ENCODE measurements at places on chromosomes 7 and 10.
A peak's percentile ranks its signal among the peaks of the same experiment; 100 is the strongest.

GRCh38 chr10:30576641-30577040 lies 52.9 kb downstream of the LYZL2 start:
- DNase-seq: no peak

GRCh38 chr10:30999070-30999712 lies 32.5 kb downstream of the ZNF438 start:
- peak; percentile 50 for DNase-seq

GRCh38 chr10:103767756-103768155 lies 87.6 kb downstream of the SH3PXD2A start:
- no peak for DNase-seq

DNA sequence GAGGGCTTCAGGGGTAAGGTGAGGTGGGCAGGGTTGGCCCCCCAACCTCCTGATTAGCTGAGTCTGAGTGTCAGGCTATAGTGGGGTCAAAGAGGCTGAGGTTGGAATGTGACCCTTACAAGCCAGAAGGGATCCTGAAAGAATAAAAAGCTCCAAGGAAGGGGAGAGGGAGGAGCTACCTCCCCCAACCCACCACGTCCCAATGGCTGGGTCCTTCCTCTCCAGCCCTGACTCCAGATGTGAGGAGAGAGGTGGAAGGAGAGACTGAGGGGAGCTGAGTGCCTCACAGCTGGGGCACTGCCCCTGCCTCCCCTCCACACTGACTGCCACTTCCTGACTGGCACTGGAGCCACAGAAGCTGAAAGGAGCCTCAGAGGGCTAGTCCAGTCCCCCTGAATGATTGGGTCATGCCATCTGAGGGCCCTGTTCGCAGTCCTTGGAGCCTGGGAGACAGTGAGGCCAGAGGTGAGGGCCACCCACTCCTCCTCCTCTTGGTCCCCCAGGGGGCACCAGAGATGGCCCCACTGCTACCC lies 20.6 kb downstream of the IMPDH1 start:
- no peak for DNase-seq

DNA sequence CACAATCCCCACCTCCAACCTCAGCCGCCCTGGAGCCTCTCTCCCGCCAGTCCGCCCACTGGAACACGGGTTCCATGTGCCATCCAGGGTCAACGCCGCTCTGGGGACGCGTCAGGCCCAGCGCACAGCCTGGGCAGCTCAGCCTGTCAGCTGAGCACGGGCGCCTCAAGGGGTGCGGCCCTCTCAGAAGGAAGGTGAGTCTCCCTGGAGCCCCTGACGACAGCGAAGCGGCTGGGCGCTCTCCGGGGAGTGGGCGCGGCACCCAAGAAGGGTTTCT lies 1.2 kb upstream of the SLC18A3 start:
- no peak for DNase-seq

DNA sequence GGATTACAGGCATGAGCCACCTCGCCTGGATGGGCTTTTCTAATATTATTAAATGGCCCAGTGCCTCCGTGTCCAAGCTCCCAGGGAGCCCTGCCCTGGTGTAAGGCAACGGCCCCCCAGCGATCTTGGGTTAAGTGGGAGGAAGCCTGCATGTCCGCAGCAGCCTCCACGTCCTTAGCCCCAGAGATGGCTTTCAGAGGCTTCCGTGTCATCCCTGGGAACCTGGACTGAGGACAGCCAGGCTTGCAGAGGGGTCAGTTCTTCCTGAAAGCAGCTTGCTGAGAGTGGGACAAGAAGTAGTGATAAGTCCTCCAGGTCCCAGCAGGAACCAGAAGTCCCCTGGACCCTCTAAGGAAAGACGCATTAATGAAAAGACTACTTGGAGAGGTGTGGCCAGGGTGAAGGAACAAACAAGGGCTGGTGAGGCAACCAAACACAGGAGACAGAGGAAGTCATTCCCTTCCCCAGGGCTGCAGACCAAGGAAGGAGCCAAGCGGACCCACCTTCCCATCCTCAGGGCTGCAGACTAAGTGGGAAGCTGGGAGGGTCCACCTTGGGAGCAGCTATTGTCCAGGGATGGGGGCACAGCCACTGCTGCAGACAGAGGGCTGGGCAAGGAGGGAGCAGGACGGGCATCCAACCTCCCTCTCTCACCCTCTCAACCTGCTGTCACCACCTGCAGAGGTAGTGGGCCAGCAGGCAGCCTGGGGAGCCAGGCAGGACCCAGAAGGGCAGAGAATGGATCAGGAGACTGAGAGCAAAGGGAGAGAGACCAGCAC lies 13.0 kb upstream of the INSIG1 start:
- DNase-seq: no peak

DNA sequence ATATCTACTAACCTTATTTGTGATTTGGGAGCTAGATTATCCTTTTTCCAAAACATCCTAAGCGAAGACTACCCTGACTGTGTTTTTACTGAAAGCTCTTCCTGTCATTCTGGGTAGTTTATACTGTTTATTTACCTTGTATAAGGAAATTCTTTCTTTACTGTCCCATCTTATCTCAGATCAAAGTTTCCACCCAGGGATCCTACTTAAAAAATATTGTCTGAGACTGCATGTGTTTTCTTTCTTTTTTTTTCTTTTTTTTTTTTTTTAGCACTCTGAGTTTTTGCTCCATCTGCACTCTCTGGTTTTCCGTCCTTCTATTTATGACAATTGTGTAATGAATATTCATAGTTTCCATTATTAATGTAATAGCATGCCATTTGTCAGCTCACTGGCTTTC lies 26.5 kb downstream of the CDK14 start:
- no peak for DNase-seq

DNA sequence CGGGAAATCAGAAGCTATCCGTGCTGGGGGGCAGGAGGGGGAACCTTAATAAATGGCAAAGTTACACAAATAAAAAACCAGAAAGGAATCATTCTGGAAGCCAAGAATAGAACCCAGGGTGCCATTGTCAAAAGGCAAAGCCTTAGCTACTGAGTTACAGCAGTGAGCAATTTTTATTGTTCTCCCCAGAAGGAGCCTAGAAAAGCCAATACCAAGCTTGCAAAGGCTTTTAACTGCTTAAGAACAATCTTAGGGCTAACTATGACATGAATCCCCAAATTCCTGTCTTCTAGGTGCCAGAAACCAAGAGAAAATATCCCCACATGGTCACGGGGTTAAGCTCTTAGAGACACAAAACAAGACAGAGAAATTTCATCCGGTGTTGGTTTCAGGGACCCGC lies 482.7 kb downstream of the CCSER2 start:
- no peak for DNase-seq

DNA sequence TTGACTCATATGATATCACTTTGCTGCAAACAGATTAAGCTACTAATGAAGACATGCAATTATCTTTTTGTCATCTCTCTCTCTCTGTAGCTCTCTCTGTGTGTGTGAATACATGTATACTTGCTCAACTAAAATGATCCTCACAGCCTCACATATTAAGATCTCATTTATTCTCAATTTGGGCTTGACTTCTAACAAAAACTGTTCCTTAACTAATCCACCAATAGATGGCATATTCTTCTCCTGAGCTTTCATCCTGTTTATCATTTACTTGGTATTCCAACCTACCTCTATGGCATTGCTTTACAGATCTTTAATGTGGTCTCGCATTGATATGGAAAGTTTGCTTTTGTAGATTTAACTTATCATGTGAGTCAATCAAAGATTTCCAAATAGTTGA lies 540.4 kb downstream of the CNTNAP2 start:
- no peak for DNase-seq

DNA sequence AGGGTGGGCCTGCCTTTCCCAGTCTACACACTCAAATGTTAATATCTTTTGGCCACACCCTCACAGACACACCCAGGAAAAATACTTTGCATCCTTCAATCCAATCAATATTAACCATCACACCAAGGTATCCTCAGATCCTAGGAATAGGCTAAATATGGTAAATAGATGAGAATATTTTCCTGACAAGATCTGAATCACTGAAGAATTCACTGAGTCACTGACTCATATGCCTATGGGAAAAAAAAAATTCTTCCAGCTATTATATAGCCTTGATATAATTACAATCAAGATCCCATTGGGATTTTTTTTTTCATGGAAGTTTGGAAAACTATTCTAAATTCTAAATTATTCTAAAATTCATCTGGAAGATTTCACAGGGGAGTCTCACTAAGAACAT lies 65.8 kb downstream of the INHBA start:
- no peak for DNase-seq

GRCh38 chr7:157547102-157547501 lies 210.3 kb downstream of the DNAJB6 start:
- no peak for DNase-seq

DNA sequence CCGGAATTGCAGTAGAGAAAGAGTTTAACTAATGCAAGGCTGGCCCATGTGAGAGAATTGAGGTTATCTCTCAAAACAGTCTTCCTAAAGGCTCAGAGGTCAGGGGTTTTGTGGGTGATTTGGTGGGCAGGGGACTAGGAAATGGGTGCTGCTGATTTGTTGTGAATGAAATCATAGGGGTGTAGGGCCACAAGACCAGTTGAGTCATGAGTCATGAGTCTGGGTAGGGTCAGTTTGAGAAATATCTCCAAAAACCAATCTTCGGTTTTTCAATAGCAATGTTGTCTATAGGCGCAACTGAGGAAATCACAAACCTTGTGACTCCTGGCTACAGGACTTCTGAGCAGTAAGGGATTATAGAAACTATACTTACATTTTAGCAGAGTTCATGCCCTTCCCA lies 460.0 kb upstream of the NRP1 start:
- DNase-seq: no peak

- peak; percentile 90 for DNase-seq
Measured at GRCh38 chr7:131108212-131108940, 219.3 kb upstream of the MKLN1 start.

- DNase-seq: no peak
Measured at GRCh38 chr10:29846881-29847280, 212.1 kb upstream of the SVIL start.

- no peak for DNase-seq
Measured at GRCh38 chr7:4470246-4470645, 211.8 kb upstream of the FOXK1 start.

DNA sequence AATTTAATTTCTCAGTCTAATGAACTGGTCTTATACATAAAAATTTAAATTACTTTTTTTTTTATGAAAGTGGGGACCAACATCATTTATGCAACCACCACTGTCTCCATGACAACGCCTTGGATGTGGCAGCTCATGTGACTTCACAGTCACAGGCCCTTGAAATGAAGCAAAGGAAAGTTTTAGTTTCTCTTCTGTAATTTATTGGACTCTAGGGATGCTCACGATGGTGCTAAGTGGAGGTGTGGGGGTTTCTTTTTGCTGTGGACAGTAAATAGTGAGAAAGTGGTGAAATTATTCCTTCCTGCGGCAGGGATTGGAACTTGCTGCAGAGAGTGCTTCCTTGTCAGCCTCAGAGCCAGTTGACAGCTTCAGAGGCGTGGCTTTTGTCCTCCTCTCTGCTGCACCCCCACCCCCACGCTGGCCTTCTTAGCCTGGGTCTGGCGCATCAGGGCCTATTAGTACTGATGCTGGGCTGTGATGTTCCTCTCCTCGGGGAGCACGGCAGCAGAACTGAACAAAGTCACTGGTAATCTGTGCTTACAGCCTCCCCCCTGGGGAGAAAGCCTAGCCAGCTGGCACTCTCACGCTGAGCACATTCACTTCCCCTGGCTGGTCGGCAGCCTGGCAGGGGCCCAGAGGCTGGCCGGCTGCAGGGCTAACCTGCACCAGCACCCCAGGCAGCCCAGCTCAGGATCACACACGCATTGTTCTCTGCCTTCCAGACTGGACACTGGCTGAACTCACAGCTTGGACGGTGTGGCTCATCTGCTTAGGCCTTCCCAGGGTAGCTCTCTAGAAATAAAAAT lies 517.5 kb upstream of the GALNT17 start:
- DNase-seq: no peak

DNA sequence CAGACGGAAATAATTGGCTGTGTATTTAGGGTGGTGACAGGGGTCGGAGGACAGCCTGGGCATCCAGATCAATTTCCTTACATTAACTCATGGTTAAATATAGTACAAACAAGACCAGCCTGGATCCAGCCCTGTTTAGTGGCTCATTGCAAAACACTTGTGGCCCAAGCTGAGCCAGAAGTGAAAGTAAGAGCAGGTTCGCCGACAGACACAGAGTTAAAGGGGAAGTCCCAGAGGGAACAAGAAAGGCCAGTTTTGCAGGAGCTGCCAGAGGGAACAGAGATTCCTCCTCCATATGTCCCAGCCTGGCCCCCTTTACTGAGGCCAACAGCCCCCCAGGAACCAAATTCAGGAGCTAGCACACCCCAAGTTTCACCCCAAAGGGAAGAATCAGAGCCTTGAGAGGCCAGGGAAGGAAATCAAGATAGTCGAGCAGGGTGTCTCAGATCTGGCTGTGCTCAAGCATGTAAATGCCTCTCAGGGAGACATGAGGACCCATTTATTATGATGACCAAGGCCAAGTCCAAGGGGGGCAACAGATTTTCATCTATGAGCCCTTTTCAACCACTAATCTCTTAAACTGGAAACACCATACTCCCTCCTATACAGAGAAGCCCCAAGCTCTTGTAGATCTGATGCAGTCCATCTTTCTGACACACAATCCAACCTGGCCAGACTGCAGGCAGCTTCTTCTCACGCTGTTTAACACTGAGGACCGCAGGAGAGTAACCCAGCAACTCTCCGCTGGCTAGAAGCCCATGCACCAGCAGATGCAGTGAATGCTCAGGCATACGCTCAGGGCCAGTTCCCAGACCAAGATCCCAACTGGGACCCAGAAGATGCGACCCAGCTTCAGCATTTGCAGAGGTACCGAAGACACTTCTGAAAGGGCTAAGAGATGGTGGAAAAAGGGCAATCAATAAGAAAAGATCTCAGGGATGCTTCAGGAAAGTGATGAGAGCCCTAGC lies 15.9 kb upstream of the ADCK2 start:
- peak; percentile 62 for DNase-seq

DNA sequence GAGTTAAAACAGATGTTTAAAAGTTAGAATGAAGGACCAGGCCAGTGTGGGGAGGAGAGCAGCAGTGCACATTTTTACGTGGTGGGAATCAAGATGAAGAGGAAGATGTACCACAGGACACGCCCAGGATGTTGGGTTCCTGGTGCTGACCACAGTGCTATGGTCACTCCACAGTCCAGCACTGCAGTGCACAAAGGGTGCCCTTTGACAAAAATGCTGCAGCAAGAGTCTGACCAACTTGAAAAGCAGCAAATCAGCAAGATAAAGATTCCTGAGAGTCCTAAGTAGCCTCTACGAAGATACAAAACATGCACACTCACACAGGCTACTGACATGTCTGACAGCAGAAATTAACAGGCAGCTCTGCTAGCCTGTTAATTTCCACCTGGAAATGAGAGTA lies 107.1 kb downstream of the PIP4K2A start:
- DNase-seq: no peak

DNA sequence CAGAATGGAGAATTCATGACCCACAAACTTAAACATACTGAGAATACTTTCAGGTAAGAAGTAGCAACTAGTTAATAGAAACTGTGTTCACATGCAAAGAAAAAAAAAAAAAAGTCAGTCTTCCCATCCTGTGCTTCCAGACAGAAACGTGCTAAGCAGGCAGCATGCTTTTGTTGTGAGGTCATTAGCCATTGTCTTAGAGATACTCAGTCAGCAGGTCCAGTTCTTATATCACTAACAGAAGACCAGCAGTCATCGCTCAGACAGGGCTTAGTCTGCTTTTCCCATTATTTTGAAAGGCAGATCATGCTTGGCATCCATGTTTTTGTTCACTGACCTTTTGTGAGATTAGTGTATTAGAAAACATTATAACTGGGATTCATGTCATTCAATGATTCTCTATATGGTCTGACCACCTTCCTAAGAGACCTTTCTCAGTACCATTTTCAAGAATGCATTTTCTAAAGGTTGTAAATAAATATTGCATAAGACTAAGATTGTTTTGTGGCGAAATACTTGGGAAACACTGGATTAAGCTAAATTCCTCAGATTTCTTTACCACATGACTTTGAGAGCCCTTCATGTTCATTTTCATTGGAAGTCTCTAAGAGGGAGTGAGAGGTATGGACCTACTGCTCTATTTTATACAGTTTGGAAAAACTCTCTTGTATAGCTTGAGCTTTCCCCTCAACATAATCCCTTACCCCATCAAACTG lies 45.0 kb upstream of the AGBL3 start:
- DNase-seq: no peak

Measured in activated CD4-positive, alpha-beta T cell treated with anti-CD3 and anti-CD28 coated beads, Interleukin-2, Interleukin-6, amounts not matched to agents 100 ng/mL and 50 ng/mL, durations not matched to agents 16 hours and 8 hours (primary cell).